ENCODE measurements at places on chromosomes 1 and 21.

DNA sequence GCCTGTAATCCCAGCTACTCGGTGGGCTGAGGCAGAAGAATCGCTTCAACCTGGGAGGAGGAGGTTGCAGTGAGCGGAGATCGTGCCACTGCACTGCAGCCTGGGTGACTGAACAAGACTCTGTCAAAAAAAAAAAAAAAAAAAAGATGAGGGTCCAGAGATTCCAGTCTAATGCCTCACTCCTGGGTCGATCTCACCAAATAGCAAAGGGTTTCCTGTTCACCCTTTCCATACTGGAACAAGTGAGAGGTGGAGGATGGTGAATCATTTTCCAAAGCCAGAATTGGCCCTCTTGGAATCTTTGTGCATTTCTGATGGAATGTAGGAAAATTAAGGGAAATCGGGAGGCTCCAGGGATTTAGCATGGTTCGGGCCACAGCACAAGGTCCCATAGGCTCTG is 58.1 kb upstream of the ZNF648 start:
- DNase-seq, result no peak

GRCh38 chr21:45078877-45079281 is 4.5 kb downstream of the ADARB1 start:
- DNase-seq, result no peak

GRCh38 chr1:246482805-246483568 is 24.1 kb downstream of the SMYD3 start:
- DNase-seq, result no peak

- DNase-seq, result no peak
These were observed 5.9 kb upstream of the A3GALT2 start for GRCh38 chr1:33326785-33327184.

GRCh38 chr1:25566730-25567341 is 23.4 kb downstream of the LDLRAP1 start:
- no peak for DNase-seq

DNA sequence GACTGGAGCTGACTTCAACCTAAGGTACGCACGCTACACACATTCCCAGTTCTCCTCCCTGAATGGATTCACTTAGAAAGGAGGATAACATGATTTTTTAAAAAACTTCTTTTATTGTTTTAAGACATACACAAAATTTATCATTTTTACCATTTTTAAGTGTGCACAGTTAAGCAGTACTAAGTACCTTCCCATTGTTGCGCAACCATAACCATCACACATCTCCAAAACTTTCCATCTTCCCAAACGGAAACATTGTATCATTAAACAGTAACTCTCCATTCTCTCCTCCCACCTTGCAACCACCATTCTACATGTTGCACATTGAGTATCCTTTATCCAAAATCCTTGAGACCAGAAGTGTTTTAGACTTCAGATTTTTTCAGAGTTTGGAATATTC is 36.2 kb upstream of the SEC16B start:
- DNase-seq, result no peak

DNA sequence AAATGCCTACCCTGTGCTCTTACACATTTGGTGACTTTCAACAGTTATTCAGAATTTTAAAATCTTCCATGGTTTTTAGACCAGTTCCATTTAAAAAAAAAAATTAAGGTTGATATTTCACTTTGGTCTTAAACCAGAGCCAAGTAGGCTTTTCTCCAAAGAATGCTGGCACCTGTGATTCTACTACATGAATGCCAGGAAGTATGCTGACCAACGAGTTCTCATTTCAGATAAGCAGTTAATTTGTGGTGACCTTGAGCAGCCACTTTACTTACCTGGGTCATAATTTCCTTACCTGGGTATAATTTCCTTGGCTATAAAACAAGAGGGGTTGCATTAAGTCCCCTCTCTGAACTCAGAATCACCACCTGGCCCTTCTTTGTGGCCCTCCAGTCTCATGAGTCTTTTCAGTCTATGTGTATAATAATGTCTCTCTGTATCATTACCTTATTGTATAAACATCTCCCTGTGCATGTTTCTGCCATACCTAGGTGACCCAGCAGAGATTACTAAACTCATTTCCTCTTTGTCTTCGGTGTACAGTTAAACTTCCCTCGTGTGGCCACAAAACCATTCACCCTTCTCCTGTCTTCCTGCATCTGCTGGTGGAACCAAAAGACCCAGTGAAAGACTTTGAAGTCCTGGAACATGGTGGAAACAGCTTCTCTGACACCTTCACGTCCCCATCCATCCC is 139.1 kb upstream of the DPT start:
- no peak for DNase-seq

GRCh38 chr1:15215116-15215515 is 31.9 kb upstream of the FHAD1 start:
- DNase-seq, result no peak

- DNase-seq, result peak; percentile 27
These were observed 73.2 kb upstream of the TRAPPC10 start for GRCh38 chr21:43938751-43939442.
